Activated naive CD8-positive, alpha-beta T cell treated with anti-CD3 and anti-CD28 coated beads for 36 hours (primary cell): ENCODE measurements at places on chromosomes 12 and 14. TPM values are rescaled to one million over a fixed set of nuclear protein-coding genes. Genes with fewer than 3 reads are reported as not detected.

DNA sequence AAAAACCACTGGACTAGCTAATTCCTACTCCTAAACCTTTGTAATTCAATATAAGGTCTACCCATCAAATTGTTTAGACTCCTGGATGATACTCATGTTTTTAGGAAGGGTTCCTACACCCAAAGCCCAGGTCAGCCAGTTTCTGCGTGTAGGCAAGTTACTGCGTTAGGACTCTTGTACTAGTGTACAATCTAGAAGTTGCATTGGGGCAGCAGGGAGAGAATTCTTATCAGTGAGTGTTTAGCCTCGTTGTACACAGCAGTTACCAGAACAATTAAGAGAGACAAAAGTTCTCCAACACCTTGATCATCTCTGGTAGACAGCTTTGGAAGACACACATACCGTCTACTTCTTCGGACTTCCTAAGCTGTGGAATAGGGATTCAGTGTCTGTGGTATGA is 29.2 kb downstream of the FBXL14 start:
- DNase-seq, result no peak
- H3K36me3 ChIP-seq, result no peaks in the 10 kb centered on the region
- no peaks in the 10 kb centered on the region for H3K4me1 ChIP-seq

DNA sequence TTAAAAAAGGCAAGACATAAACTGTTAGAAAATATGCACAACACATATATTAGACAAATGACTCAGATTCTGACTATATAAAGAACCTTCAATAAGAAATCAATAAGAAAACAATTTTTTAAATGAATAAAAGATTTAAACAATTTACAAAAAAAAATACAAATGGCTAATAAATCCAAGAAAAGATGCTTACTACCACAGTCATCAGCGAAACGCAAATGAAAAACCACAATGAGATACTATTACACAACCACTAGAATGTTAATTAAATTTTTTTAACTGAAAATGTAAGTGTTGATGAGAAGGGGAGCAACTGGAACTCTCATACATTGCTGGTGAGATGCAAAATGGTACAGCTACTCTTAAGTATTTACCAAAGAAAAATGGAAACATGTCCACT is 24.4 kb downstream of the OSBPL8 start:
- no peak overlapping the region for H3K4me3 ChIP-seq
- no peaks in the 10 kb centered on the region for H3K27me3 ChIP-seq
- DNase-seq, result no peak
- H3K27ac ChIP-seq, result no peak overlapping the region
- peaks cover 42% of the 10 kb centered on the region for H3K36me3 ChIP-seq

DNA sequence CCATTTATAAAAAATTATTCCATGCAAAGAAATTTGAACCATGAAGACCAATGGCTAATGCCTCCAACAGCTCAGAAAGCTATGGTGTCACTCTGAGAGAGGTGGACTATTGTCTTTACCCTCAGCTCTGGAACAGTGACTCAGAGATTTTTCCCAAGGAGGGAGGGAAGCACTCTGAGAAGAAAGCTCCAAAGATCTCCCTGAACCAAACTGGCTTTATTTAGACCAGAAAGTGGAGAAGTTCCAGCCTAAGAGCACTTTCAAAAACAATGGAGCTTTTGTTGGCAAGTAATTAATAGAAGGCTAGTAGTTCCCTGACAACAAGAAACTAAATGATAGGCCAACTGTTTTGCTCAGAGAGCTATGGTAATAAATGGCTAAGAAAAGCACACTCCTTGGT is 599.9 kb upstream of the MDGA2 start:
- H3K4me3 ChIP-seq, result no peak overlapping the region
- H3K4me1 ChIP-seq, result no peaks in the 10 kb centered on the region
- no peaks in the 10 kb centered on the region for H3K36me3 ChIP-seq

DNA sequence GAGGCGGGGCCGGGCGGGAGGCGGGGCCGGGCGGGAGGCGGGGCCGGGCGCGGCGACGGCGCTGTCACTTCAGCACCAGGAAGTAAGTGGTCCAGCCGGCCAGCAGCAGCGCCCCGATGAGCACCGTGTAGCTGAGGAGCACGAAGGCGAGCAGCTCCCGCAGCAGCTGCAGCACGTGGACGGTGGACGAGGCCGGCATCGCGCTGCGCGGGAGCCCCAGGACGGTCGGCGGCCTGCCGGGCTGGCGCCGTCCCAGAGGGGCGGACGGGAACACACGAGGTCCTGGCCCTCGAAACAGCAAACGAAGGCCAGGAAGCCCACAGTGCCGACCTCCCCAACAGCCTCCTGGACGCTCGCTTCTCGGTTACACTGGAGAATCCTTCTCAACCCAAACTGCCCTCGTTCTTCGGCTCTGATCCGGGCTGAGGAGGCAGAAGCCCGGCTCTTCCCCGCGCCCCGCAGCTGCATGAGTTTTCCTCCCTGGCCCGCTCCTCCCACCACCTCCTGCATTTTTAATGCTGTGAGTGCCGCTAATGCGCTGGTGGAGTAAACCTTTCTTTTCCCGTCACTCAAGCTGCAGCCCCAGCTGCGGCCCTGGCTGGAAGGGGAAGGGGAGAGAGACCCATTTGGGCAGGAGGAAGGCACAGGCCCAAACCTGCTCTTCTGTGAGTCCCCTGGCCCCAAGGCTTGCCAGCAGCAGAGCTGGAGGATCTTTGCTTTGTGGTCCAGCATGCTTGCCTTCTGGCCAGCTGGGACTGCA is 694 bp upstream of the DIABLO start:
- peak overlapping the region; percentile 64 for H3K4me3 ChIP-seq
- H3K27me3 ChIP-seq, result no peaks in the 10 kb centered on the region
- H3K27ac ChIP-seq, result no peak overlapping the region
- H3K36me3 ChIP-seq, result peaks cover 20% of the 10 kb centered on the region
- no peak for DNase-seq

- H3K4me1 ChIP-seq, result peaks cover 39% of the 10 kb centered on the region
- H3K36me3 ChIP-seq, result peaks cover 18% of the 10 kb centered on the region
- H3K4me3 ChIP-seq, result peak overlapping the region; percentile 23
- no peaks in the 10 kb centered on the region for H3K27me3 ChIP-seq
- DNase-seq, result no peak
Observed at GRCh38 chr12:71654200-71654599, 9.4 kb downstream of the ZFC3H1 start.

DNA sequence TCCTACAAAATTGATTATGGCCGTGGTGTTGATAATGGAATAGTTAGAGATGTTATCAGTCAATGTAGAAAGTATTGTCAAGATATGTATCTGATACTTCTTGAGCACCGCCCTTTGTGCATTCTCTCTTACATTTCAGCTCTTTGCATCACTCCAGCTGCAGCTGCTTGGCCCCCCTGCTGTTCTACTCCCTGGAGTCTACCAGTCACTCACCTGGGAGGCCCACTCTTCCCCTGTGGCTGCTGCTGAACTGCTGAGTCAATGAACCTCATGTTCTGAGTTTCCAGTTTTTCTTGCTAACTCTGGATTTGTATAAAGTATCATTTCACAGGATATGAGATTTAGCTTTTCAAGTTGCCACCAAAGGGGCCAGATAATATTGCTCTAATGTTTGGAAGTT is 312.8 kb upstream of the SLC16A7 start:
- no peak for DNase-seq
- H3K36me3 ChIP-seq, result no peaks in the 10 kb centered on the region
- H3K27ac ChIP-seq, result no peak overlapping the region

GRCh38 chr12:51254536-51254935 is 15.7 kb downstream of the SMAGP start:
- DNase-seq, result no peak
- no peak overlapping the region for H3K4me3 ChIP-seq
- peaks cover 4% of the 10 kb centered on the region for H3K4me1 ChIP-seq
- no peaks in the 10 kb centered on the region for H3K36me3 ChIP-seq

DNA sequence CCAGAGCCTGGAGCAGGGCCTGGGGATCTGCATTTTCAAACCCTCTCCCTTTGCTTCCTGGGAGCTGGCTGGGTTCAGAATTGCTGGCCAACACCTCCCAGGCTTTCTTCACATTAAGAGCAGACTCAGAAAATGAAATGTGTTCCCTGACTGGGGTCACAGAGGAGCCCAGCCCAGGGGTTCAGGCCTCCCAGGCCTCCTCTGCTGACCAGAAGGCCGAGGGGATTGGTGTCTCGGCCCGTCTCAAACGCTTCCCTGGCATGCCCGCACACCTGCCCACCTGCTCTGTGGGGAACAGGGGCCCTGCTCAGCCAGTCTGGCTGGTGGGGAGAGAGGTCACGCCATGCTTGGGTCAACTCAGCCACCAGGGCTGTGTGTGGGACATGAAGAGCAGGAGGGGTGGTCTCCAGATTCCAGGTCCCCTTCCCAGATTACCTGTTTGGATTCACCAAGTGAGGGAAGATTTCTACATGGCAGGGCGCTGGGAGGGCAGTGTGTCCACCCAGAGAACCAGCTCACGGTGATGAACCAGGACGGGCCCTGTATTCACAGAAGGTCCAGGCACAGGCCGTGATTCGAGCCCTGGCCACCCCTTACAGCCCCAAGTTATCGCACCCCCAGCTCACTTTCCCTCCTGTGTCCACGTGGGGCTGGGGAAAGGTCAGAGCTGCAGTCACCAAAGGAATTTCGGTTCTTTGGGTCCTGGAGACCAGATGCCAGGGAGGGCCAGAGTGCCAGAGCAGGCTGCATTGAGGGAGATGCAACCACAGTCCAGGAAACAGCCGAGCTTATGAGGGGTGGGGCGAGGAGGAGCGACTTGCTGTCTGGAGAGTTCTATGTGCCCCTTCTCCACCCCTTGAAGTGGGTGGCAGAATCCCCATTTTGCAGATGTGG is 55.2 kb upstream of the RIN3 start:
- DNase-seq, result no peak
- no peaks in the 10 kb centered on the region for H3K36me3 ChIP-seq
- H3K4me3 ChIP-seq, result no peak overlapping the region
- peaks cover 35% of the 10 kb centered on the region for H3K4me1 ChIP-seq
- no peaks in the 10 kb centered on the region for H3K27me3 ChIP-seq
- no peak overlapping the region for H3K27ac ChIP-seq

DNA sequence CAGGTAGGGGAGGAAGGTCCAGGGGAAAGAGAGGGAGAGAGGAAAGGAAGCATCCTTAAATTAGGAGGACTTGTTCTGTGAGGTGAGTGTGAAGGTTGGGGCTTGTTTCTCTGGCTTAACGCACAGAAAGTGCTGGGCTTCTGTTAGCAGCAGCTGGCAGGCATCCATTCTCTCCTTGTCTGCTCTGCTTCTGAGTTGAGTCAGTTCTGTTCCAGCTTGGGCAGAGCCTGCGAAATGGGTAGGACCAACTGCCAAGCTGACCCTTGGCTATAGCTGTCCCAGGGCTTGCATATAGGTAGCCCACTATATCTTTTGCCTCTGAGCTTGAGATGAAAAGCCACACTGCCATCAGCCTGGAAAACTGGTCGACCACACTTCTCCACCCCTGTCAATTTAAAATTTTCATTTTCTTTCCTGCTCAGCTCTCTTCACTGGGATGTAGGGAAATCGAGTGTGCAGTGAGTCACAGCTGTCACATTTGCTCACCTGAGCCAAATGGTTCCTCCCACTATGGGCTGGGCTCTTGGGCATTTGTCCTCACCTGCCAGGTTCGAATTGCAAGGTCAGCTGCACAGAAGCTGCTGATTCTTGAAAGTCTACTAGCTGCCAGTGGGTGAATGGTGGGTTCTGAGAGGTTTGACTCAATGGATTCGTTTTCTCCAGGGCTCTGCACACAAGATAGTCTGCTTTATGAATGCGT is 256.4 kb upstream of the PWP1 start:
- peaks cover 21% of the 10 kb centered on the region for H3K36me3 ChIP-seq
- no peak overlapping the region for H3K4me3 ChIP-seq
- H3K27ac ChIP-seq, result no peak overlapping the region
- no peak for DNase-seq
- H3K4me1 ChIP-seq, result peaks cover 16% of the 10 kb centered on the region

GRCh38 chr12:2382370-2383155 is 329.8 kb downstream of the CACNA1C start:
- H3K27ac ChIP-seq, result no peak overlapping the region
- H3K4me1 ChIP-seq, result peaks cover 3% of the 10 kb centered on the region
- no peak overlapping the region for H3K4me3 ChIP-seq
- DNase-seq, result no peak
- H3K27me3 ChIP-seq, result no peaks in the 10 kb centered on the region

DNA sequence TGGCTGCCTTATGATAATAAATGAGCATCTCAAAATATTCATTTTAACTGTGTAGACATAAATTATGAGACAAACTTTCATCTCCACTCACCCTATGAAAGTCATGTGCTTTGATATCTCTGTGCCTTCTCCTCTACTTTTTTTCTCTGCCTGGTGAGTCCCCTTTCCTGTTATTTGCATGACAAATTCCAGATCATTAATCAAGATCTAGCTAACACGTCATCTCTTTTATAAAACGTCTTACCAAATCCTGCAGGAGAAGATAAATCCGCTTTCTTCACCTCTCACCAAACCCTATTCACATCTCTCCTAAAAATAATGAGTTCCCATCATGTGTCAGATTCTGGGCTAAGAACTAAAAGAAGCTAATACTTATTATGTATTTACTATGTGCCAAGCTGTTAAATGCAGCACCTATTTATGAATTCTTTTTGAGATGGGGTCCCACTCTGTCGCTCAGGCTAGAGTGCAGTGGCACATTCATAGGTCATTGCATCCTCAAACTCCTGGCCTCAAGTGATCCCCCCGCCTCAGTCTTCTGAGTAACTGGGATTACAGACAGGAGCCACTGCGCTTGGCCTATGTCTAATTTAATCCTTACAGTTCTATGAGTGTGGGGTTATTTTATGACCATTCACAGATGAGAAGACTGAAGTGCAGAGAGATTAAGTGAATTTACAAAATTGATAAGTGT is 26.7 kb downstream of the SPX start:
- H3K36me3 ChIP-seq, result peaks cover 1% of the 10 kb centered on the region
- no peaks in the 10 kb centered on the region for H3K27me3 ChIP-seq
- peaks cover 4% of the 10 kb centered on the region for H3K4me1 ChIP-seq
- H3K27ac ChIP-seq, result no peak overlapping the region

DNA sequence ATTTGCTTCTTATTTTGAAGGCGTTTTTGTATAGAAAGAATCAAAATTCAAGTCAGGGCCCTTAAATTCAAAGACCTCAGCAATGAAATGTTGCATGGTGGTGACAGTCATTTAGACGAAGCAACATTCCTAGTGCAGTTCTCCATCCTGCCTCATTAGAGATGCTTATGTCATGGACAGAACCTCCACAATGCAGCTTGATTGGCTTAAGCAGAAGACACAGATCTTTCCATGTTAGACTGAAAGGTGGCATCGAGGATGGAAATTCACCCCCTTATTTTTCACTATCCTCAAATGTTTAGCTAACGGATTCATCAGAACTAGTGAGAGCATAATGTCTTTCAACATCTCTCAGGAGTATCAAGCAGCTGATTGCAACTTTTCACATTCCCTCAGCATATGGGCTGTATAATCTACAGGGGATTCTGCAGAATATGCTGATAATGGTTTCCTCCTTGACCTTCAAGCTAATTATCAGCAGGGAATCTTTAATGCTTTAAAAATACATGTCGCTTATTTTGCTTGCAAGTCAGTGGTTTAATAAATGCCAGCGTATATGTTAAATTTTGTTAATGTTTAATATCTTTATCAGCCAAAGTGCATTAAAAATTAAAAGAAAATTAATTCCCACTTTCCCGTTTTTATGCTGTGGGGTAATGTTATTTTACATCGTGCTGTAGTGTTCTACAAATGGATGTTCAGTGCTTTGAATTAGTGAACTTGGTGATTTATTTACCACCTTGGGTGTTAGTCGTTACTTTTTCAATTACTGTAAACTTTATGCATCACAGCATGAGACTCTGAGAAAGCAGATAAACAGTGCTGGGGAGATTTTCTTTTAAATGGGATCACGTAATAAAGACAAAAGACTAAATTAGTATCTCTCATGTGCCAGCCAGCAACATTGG is 12.8 kb upstream of the NRDE2 start:
- no peak overlapping the region for H3K4me3 ChIP-seq
- H3K27me3 ChIP-seq, result no peaks in the 10 kb centered on the region
- DNase-seq, result no peak
- H3K27ac ChIP-seq, result no peak overlapping the region
- H3K36me3 ChIP-seq, result no peaks in the 10 kb centered on the region
- no peaks in the 10 kb centered on the region for H3K4me1 ChIP-seq

The BHLHE41 gene
- not detected for total RNA-seq

The STXBP6 gene
- total RNA-seq, result not detected

The SRRM4 gene
- total RNA-seq, result not detected

The TROAP gene
- 59.7 TPM for total RNA-seq
